SK-N-SH (cell line): ENCODE measurements at places on chromosomes 5 and 9.
A peak's percentile ranks its signal among the peaks of the same experiment; 100 is the strongest.

- H3K4me1 ChIP-seq, result peaks cover 21% of the 10 kb centered on the region; the same call in 1 of the 2 replicates
- no peak overlapping the region for H3K27ac ChIP-seq
- no peaks in the 10 kb centered on the region for H3K36me3 ChIP-seq
- H3K27me3 ChIP-seq, result no peaks in the 10 kb centered on the region
Observed at GRCh38 chr5:90477073-90477472, 2.4 kb downstream of the POLR3G start.

GRCh38 chr9:1031951-1032601, 18.1 kb upstream of the DMRT2 start:
- no peaks in the 10 kb centered on the region for H3K36me3 ChIP-seq
- peaks cover 5% of the 10 kb centered on the region for H3K27me3 ChIP-seq
- DNase-seq, result no peak
- no peaks in the 10 kb centered on the region for H3K4me1 ChIP-seq
- H3K4me3 ChIP-seq, result no peak overlapping the region

DNA sequence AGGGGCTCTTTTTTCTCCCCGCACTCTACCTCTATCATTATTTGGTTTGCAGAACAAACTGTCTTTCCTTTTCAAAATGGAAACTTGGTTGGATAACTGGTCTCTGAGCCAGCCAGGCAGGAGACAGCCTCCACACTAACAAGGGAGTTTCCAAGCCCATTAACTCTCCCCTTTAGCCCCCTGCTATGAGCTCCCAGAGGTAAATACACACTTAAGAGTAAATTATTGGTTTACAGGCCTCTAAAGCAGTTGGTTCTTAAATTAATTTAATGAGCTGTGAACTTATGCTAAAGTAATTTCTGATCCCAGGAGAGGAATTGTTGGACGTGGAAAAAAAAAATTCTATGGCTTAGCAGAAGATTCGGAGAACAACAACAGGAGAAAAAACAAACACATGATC, 30.3 kb downstream of the EPB41L4A start:
- no peak overlapping the region for H3K4me3 ChIP-seq
- H3K4me1 ChIP-seq, result no peaks in the 10 kb centered on the region; the same call in 1 of the 2 replicates
- no peaks in the 10 kb centered on the region for H3K36me3 ChIP-seq
- H3K27ac ChIP-seq, result no peak overlapping the region
- DNase-seq, result no peak

GRCh38 chr9:69198521-69199220, 24.6 kb downstream of the TJP2 start:
- no peak overlapping the region for H3K27ac ChIP-seq
- no peak for DNase-seq
- H3K4me3 ChIP-seq, result no peak overlapping the region
- H3K4me1 ChIP-seq, result no peaks in the 10 kb centered on the region; the same call in 1 of the 2 replicates
- no peaks in the 10 kb centered on the region for H3K36me3 ChIP-seq

- H3K4me3 ChIP-seq, result no peak overlapping the region
- H3K4me1 ChIP-seq, result no peaks in the 10 kb centered on the region
- no peak for DNase-seq
- H3K27me3 ChIP-seq, result no peaks in the 10 kb centered on the region
Observed at GRCh38 chr5:36373527-36374086, 71.9 kb upstream of the RANBP3L start.

- no peaks in the 10 kb centered on the region for H3K4me1 ChIP-seq
- DNase-seq, result no peak
- H3K27me3 ChIP-seq, result no peaks in the 10 kb centered on the region
- no peak overlapping the region for H3K27ac ChIP-seq
- no peak overlapping the region for H3K4me3 ChIP-seq
Observed at GRCh38 chr5:123610209-123610608, 98.2 kb downstream of the CSNK1G3 start.

DNA sequence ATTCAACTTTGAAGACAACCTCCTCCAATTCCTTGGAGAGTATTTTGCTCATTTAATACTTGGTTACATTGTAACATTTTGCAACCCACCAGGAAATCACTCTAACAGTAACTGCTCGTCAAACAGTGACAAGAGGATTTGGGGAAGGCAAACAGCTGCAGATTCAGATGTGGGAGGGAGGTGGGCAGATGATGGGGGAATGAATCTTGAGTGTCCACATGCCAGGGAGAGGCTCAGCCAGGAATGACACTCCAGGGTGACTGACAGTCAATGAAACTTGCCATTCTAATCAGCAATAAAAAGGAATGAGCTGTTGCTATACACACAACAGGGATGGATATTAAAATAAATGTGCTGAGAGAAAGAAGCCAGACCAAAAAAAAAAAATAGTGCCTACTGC, 97.7 kb upstream of the ANKRD55 start:
- DNase-seq, result no peak
- H3K4me1 ChIP-seq, result peaks cover 43% of the 10 kb centered on the region
- H3K4me3 ChIP-seq, result no peak overlapping the region
- no peaks in the 10 kb centered on the region for H3K27me3 ChIP-seq

DNA sequence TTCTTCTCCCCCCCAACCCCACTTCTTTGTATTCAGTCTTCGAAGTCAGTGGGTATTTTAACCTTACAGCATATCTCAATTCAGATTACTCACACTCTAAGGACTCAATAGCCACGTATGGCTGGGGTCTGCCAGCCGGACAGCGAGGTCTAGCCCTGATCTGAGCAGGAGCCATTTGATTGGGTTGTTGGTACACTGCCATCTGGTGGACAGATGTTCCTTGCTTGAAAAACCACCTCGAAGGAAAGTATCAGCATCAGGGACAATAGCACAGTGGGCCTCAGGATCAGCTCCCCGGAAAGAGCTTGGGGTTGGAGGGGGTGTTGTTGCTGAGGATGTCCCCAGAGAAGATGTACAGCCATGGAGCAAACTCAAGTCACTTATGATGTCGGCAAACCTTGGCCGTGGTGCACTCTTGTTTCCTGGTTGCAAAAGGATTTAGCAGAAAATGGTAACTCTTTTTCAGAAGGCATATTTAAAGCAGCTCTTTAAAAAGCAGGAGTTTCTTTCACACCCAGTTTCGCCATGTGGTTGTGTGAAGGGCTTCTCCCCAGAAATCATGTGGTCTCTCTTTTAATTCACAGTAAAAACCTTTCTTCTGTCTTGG, 31.7 kb upstream of the KCNMB1 start:
- peak; percentile 77 for DNase-seq
- H3K27me3 ChIP-seq, result peaks cover 20% of the 10 kb centered on the region
- H3K4me1 ChIP-seq, result peaks cover 9% of the 10 kb centered on the region; the same call in 1 of the 2 replicates
- no peak overlapping the region for H3K27ac ChIP-seq
- no peak overlapping the region for H3K4me3 ChIP-seq
- no peaks in the 10 kb centered on the region for H3K36me3 ChIP-seq

- no peaks in the 10 kb centered on the region for H3K36me3 ChIP-seq
- no peak overlapping the region for H3K27ac ChIP-seq
- H3K4me3 ChIP-seq, result no peak overlapping the region
- DNase-seq, result no peak
- no peaks in the 10 kb centered on the region for H3K4me1 ChIP-seq
Observed at GRCh38 chr5:67724412-67725135, 491.0 kb upstream of the PIK3R1 start.

- H3K27me3 ChIP-seq, result no peaks in the 10 kb centered on the region; the same call in 1 of the 2 replicates
- H3K36me3 ChIP-seq, result no peaks in the 10 kb centered on the region
- H3K4me3 ChIP-seq, result no peak overlapping the region
- DNase-seq, result no peak
Observed at GRCh38 chr9:68643901-68644809, 60.9 kb upstream of the PIP5K1B start.

GRCh38 chr5:61632064-61632463, 300.0 kb downstream of the ZSWIM6 start:
- no peaks in the 10 kb centered on the region; the same call in 1 of the 2 replicates for H3K27me3 ChIP-seq
- peaks cover 3% of the 10 kb centered on the region; the same call in 1 of the 2 replicates for H3K4me1 ChIP-seq
- H3K36me3 ChIP-seq, result no peaks in the 10 kb centered on the region
- no peak for DNase-seq

DNA sequence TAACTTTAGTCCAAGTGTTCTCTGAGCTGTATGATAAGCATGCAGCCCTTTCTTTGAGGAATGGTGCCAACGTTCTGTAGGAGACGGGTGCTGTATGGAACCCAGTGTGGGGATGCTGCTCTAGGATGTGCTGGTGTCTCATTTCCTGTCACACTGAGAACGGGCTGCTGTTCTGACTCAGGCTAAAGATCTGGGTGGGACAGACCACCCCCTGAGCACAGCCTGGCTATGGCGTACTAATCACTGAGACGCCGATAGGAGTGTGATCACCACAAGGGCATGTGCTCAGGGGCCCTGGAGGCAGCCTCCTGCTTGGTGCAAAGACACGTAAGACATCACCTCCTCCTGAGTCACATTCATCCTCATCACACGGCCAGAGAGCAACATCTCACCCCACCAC, 240.4 kb downstream of the IRX2 start:
- no peaks in the 10 kb centered on the region for H3K36me3 ChIP-seq
- DNase-seq, result no peak
- peaks cover 21% of the 10 kb centered on the region for H3K27me3 ChIP-seq
- H3K4me1 ChIP-seq, result no peaks in the 10 kb centered on the region

DNA sequence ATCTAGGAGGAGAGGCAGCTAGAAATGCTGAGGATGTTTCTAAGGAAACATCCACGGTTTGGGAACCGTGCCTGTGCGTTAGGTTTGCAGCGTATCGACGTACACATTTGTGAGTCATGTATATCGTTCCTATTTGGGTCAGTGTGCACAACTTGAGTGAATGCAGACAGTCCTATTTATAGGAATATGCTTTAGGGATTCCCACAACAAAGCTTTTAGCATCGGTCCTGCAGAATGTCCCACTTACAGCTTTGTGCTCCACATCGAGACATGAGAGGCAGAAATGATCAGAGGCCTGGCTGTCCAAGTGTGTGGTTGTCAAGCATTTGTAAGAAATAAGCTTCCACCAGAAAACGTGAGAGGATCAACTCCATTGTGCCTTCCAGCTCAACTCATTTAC, 1282.7 kb upstream of the WWC1 start:
- H3K4me3 ChIP-seq, result no peak overlapping the region
- no peaks in the 10 kb centered on the region for H3K4me1 ChIP-seq
- no peak overlapping the region for H3K27ac ChIP-seq
- no peaks in the 10 kb centered on the region for H3K27me3 ChIP-seq

- H3K27ac ChIP-seq, result no peak overlapping the region
- H3K4me1 ChIP-seq, result no peaks in the 10 kb centered on the region
- H3K36me3 ChIP-seq, result no peaks in the 10 kb centered on the region
- no peak for DNase-seq
Observed at GRCh38 chr5:82802954-82803353, 274.2 kb downstream of the TMEM167A start.

GRCh38 chr5:141477815-141478214, 2.0 kb downstream of the PCDHGC3 start:
- H3K27me3 ChIP-seq, result no peaks in the 10 kb centered on the region
- DNase-seq, result peak; percentile 52
- H3K27ac ChIP-seq, result peak overlapping the region; percentile 92; the same call in 1 of the 2 replicates
- H3K4me1 ChIP-seq, result peaks cover 8% of the 10 kb centered on the region; the same call in 1 of the 2 replicates
- H3K36me3 ChIP-seq, result peaks cover 42% of the 10 kb centered on the region

GRCh38 chr5:153970496-153970895, 68.2 kb downstream of the FAM114A2 start:
- no peak overlapping the region for H3K27ac ChIP-seq
- no peak overlapping the region for H3K4me3 ChIP-seq
- no peak for DNase-seq
- H3K27me3 ChIP-seq, result no peaks in the 10 kb centered on the region
- H3K36me3 ChIP-seq, result no peaks in the 10 kb centered on the region
- H3K4me1 ChIP-seq, result no peaks in the 10 kb centered on the region

DNA sequence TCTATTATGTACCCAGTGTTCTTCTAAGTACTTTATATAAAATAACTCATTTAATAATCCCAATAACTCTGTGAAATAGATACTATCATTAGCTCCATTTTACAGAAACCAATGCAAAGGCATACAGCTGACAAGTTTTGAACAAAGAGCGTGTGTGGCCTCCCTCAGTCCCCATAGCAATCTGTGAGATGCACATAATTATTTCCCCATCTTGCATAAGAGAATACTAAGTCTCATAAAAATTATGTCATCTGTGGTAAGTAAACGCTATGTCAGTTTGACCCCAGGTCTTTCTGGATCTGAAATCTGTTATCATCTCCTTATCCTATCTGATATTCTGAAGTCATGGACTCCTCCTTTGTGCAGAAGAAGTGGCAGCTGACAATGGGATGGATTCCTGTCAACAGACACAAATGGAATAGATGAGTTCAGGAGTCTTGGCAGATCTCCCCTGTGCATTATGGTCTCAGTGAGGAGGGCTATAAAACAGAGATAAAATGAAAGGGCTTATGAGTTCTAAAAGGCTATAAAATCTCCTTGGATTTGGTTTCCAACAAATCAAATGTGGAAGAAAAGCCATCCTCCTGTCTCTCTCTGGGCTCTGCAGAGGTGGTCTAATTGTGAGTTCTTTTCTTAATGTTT, 162.5 kb upstream of the TLE4 start:
- H3K27ac ChIP-seq, result no peak overlapping the region
- no peak for DNase-seq
- no peak overlapping the region for H3K4me3 ChIP-seq
- no peaks in the 10 kb centered on the region for H3K36me3 ChIP-seq
- no peaks in the 10 kb centered on the region for H3K4me1 ChIP-seq

DNA sequence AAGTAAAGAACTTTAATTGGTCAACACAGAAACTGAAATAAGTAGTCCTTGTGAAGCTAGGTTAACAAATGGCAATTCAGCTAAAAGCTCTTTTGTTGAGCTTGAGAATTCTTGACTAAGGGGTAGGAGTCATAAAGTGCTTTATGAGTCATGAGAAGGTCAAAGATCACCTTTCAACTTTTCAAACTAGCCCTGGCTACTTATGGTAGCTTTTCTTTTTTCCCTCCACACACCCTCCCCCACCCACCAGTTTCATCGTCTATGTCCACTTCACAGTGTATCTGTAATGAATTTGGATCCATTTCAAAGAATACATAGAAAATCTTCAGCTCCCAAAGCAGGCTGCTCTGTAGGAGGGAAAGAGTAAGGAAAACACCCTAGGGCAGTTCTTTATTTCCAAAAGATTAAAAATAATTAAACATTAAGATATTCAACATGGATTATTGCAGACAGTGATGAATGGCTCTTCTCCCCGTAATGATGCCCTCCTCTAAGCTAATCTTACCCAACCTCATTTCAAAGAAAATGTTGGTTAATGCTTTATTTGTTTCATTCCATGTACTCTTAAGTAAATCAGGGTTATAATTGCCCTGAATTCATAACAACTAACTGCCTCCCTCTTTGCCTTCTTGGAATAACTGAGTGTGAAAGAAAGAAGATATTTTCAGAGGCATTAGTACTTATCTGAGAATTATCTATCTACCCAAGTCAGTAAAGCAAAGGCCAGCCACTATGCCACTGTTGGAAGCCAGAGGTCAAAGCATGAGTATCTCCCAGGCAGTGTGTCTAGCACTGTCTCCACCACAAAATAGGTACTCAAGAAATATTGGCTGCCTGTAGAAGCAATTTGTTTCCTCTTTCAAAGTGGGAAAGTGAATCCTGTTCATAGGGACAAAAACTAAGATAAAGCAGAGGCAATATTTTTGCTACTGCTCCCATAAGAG, 290.6 kb downstream of the PIK3R1 start:
- no peaks in the 10 kb centered on the region for H3K4me1 ChIP-seq
- H3K27me3 ChIP-seq, result no peaks in the 10 kb centered on the region
- H3K4me3 ChIP-seq, result no peak overlapping the region
- DNase-seq, result no peak
- H3K27ac ChIP-seq, result no peak overlapping the region
- no peaks in the 10 kb centered on the region for H3K36me3 ChIP-seq
